Muscle of arm (tissue), 14 donors: ENCODE measurements at places on chromosomes 12 and 14.

- DNase-seq = no peak
These were observed 83.5 kb downstream of the PAPOLA start for GRCh38 chr14:96585672-96586013.

- no peak for DNase-seq
These were observed 14.2 kb downstream of the ZNF641 start for GRCh38 chr12:48336564-48336963.

GRCh38 chr14:87169362-87169761 is 823.6 kb downstream of the GALC start:
- DNase-seq = no peak

- peak; percentile 47 for DNase-seq
These were observed 70.2 kb upstream of the TCL1A start for GRCh38 chr14:95784137-95784536.

DNA sequence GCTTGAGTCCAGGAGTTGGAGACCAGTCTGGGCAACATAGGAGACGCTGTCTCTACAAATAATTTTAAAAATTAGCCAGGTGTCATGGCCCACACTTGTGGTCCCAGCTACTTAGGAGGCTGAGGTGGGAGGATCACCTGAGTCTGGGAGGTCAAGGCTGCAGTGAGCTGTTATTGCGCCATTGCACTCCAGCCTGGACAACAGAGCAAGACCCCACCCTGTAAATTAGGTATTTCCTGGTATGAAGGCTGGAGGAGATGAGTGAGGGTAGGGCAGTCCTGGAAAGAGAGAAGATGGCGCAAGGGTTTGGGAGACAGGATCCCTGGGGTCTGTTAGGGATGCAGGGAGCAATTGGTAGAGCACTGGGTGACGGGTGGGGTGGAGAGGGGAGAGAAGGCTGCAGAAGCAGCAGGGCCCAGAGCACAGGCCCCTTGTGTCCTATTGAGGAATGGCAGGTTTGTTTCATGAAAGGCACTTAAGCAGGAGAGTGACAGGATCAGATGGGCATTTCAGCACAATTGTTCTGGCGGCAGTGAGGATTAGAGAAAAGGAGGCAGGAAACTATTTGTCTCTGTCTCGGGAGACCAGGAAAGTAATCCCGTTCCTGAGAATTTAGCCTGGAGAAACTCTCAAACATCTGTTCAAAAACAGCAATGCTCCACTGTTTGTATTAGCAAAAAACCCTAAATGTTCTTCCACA is 47.2 kb upstream of the KTN1 start:
- DNase-seq = no peak

DNA sequence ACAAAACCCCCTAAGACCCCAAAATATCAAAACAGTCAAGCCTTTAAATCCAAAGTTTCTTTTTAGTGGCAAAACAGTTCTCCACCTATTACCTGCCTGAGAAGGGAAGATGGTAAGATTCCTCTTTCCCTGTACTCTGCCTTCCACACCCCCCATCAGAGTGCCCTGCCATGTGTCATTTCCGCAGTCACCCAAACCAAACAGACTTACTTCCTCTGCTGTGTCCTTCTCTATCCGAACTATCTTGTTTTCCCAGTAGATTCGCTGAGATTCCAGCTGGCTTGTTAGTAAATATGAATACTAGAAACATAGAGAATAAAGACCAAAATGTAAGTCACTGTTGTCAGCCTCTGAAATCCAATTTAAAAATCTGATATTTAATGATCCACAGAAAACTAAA is 30.4 kb downstream of the BRAP start:
- no peak for DNase-seq

DNA sequence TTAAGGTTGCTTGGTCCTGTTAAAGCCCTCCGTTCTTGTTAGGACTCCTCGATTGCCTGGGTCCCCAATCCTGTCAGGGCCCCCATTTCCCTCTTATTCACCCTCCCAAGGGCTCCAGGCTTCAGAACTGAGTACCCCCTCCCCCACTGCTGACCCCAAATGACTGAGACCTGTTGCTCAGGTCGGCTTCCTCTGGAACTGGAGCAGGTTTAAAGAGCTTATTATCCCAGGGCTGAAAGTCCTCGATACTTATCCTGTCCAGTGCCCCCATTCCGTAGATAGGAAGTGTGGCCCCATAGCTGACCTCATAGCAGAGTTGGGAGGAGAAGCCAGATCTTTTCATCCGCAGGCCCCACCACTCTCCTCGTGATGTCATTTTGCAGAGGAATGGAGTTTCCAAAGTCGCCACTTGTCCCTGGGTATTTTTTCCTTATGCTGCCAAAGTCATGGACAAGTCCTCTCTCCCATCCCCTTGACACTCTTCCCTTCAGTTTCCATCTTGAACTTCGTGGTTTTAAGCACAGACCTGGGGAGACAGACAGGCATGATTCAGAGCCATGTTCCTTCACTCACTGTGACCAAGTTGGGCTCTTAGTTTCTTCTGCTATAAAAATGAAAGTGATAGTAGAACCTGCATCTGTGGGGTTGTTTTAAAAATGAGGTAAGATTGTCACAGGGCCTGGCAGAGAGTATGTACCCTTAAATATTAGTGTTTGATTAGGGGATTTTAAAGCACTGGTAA is 1.2 kb downstream of the USP30 start:
- no peak for DNase-seq

- DNase-seq = no peak
These were observed 68.9 kb upstream of the NCOR2 start for GRCh38 chr12:124636138-124636978.

DNA sequence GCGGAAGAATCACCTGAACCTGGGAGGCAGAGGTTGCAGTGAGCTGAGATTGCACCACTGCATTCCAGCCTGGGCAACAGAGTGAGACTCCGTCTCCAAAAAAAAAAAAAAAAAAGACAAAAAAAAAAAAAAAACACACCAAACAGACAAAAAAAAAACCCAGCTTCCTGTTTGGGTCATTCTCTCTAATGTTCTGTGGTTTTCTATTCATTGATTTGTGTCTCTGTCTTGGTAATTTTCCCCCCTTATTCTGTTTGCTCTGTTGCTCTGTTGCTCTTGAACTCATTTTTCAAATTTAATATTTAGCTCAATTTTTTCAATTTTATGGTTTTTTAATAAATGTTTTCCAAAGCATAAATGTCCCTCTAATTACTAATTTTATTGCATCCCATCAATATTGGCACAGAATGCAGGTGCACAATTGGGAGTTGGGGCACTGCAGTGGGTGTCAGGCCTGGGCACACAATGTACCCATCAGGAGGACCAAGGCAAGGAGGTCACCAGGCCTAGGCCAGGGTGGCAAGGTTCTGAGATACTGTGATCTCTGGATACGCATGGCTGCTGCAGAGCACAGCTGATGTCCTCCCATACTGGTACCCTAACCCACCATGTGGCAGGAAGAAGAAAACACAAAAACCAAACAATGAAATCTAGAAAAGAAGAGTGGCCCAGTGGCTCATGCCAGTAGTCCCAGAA is 8.0 kb upstream of the GNPTAB start:
- no peak for DNase-seq

- DNase-seq = no peak
These were observed 3.8 kb downstream of the PDE6H start for GRCh38 chr12:14976658-14977057.

GRCh38 chr12:58029260-58029659 is 87.9 kb downstream of the ATP23 start:
- DNase-seq = no peak

GRCh38 chr12:6080149-6081045 is 44.1 kb downstream of the VWF start:
- no peak for DNase-seq

GRCh38 chr12:22577667-22578066 is 33.3 kb upstream of the C2CD5 start:
- DNase-seq = no peak

DNA sequence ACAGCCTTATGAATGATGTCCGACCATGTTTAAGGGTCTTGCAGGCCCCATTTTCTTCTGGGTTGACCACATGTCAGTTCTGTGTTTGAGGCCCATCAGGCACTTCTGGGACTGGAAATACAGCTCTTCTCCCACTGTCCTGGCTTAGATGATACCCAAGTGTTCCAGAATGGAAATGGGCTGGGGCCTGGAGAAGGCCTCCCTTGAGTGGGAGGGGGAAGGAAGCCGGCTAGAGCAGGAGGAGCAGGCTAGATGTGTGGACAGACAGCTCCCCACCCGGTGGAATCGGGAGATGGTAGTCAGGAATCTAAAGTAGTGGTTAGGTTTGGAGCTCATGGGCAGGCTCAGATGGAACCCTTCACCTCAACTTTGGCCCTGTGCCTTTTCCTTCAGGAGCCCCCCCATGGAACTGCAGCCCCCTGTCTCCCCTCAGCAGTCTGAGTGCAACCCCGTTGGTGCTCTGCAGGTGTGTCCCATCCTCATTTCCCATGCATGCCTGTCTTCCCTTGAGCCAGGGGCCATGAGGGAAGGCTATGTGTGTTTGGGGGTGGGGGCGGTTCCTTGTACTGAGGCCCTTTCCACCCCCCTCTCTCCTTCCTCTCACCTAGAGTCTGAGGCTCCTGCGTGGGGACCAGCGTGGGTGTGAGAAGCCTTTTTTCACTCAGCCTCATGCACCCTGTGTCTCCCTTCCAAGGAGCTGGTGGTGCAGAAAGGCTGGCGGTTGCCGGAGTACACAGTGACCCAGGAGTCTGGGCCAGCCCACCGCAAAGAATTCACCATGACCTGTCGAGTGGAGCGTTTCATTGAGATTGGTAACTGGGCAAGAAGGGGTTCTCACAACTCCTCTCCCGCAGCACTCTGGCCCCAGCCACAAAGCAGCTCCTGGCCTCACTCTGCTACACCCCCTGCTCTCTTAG is 3.0 kb downstream of the NPFF start:
- no peak for DNase-seq

- DNase-seq = no peak
These were observed 239.7 kb upstream of the RGS6 start for GRCh38 chr14:71692496-71692895.

GRCh38 chr14:29663281-29663801 is 264.3 kb downstream of the PRKD1 start:
- no peak for DNase-seq

DNA sequence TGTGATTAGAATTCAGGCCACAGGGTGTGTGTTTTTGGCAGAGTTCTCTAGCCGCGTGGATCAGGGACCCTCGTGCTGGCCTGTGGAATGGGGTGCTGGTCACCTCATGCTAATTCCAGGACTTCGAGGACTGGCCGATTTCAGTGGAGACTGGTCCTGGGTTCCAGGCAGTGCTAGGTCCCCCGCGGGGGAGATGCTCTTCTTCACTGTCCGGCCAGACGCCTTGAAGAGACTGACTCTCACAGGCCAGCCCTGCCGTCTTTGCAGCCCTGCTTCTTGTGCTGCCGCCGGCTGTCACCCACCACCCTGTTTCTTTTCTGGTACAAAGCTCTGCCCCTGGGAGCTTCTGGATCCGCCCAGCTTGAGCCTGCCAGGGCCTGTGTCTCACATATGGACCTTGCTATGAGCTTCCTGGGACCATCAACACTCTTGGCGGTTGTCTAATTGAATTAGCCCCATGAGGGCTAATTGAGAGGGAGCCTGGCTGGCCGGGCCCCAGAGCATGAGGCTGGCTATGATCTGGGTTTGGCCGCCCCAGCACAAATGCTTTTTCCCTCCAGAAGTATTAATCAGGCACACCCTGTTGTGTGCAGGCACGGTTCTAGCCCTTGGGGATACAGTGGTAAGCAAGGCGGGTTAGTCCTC is 8.2 kb downstream of the MLXIP start:
- DNase-seq = no peak

GRCh38 chr12:93127582-93128331 is 198.7 kb upstream of the EEA1 start:
- no peak for DNase-seq

GRCh38 chr12:26400627-26401026 is 205.3 kb downstream of the SSPN start:
- no peak for DNase-seq

GRCh38 chr12:90953956-90954421 is 987 bp downstream of the CCER1 start:
- no peak for DNase-seq

- peak; percentile 66 for DNase-seq
These were observed 1.1 kb upstream of the HEBP1 start for GRCh38 chr12:13000925-13001774.

- no peak for DNase-seq
These were observed 5.0 kb downstream of the FANCM start for GRCh38 chr14:45140661-45141187.

DNA sequence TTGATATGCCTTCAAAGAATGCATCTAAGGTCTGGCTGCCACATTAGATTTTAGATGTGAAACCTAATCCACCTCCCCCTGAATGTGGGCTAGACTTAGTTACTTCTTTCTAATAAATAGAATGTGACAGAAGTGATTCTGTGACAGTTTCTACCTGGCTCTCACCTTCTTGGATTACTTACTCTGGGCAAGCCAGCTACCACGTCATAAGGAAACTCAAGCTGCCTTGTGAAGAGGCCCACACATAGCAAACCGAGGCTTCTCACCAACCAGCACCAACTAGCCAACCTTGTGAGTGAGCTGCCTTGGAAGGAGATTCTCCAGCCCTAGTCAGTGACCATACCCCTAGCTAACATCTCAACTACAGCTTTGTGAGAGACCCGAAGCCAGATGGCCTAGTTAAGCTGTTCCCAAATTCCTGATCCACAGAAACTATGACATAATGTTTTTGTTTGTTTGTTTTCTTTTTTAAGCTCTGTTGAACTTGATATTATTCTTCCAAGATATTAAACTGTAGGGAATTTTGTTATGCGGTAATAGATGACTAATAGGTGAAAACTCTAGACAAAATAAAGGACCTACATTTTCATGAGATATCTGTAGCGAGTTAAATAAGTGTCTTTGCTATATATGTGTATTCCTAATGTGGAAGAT is 6.2 kb downstream of the GPR19 start:
- DNase-seq = no peak
